ENCODE measurements at places on chromosomes 2 and 18. TPM values are rescaled to one million over a fixed set of nuclear protein-coding genes. Genes with fewer than 3 reads are reported as not detected.

The PARD6G gene
- 0.92 TPM for total RNA-seq

The CYP27A1 gene
- total RNA-seq: 0.20 TPM

The SCLY gene
- total RNA-seq: 32.2 TPM

The FAM168B gene
- 76.0 TPM for total RNA-seq

GRCh38 chr2:68388358-68388757 lies 23.3 kb downstream of the PLEK start:
- no peak for DNase-seq

- no peak for DNase-seq
Measured at GRCh38 chr18:44687421-44687820, 6.7 kb downstream of the SETBP1 start.

DNA sequence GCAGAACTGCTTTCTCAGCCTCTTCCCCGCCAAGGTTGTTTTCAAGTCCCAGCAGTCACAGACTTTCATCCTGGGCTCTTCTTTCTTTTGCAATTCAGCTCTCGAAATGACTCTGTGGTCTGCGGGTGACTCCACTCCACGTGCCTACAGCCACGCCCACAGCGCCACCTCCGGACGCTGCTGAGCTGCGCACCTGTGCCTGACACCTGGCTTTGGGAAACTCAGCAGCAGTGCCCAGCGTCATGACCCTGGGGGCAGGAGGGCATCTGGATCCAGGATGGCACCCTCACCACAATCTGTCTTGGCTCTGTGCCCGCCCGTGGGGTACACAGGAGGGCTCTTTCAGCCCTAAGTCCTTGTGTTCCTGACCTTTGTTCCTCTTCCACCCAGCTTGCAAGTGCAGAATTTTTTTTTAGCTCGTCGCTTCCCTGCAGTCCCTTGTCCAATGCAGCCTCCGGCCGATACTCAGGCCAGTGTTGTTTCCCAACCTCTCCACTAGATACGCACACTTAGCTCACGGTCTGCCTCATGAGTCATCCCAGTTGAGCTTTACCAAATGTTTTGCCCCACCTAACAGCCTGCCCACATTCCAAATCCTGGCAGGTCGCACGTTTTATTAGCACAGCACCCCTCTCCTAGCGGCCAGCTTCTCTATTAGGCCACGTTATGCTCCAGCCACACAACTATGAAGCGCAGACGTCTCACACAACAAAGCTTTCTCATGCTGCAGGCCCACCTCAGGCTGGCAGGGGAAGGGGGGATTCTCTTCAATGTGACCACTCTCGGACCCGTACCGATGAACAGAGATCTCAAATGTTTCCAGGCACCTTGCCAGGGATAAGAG lies 6.5 kb upstream of the CAPN10 start:
- peak; percentile 34 for DNase-seq

GRCh38 chr2:34104601-34105000 lies 505.5 kb upstream of the FAM98A start:
- DNase-seq: no peak

DNA sequence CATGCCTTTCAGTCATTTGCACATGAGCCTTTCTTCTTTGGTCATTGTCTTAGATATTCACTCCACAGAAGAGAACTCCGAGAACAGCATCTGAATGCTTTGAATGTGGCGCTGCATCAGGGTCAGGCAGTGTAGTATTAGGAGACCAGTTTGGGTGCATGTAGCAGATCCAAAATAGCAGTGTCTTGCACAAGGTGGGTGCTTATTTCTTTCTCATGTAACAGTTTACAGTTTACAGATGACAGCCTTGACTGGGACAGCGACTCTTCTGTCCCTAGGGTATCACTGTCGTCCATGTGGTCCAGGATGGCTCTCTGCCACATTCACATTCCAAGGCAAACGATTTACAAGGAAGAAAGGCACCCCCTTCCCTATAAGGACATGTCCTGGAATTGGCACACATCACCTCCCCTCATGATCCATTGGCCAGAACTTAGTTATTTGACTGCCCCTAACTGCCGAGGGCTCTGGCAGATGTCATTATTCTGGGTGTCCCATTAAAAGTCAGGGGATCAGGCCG lies 101.0 kb downstream of the STPG4 start:
- no peak for DNase-seq

GRCh38 chr2:120132691-120133090 lies 90.5 kb downstream of the TMEM185B start:
- DNase-seq: no peak

- no peak for DNase-seq
Measured at GRCh38 chr2:99217929-99218501, 37.0 kb downstream of the MRPL30 start.

DNA sequence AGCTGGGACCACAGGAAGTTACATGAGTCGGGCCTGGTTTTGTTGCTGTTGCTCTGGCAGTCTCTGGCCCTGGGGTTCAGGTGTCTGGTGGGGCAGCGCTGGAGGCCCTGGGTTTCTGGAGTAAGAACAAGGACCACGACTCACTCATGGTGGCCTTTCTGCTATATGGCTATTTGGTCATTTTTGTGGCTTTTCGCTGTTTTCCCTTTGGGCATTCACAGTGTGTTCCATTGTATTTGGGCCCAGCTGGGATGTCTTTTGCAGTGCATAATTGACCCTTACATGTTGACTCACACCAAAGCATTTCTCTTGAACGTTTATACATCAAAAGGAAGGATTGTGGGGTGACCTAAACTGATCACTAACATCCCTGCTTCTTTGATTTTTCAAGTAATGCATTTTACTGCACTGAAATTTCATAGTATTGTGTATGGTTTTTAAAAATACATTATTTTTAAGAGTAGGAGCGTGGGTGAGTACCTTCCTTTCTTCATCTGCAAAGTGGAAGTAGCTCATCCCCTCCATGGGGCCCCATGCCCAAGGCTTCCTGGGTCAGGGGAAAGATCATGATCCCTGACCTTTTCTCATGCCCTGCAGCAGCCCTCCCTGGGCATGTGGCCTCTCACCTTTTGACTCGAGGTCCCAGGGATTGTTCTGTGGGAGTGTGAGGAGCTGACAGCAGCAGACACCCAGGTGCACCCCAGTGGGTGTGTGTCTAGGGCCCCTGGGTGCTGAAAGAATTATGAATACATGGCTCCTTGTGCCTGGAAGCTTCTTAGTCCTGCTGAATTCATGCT lies 225.5 kb downstream of the AGAP1 start:
- DNase-seq: no peak

- DNase-seq: peak; percentile 22
Measured at GRCh38 chr2:237434866-237435311, 20.9 kb upstream of the COL6A3 start.

DNA sequence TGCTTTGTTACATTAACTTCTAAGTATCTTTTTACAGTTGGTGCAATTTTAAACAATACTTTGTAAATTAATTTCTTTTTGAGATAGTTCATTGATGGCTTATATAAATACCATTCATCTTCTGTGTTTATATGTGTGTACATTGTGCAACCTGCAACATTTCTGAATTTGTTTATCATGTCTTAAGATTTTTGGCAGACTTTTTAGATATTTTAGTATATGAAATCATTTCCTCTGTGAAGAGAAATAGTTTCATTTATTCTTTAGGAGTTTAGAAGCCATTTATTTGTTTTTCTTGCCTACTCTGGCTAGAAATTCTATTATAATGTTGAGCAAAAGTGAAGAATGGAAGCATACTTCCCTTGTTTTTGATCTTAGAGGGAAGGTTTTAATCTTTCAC lies 337.8 kb upstream of the DSEL start:
- no peak for DNase-seq

- DNase-seq: no peak
Measured at GRCh38 chr2:72940786-72941185, 23.5 kb downstream of the EMX1 start.

- no peak for DNase-seq
Measured at GRCh38 chr18:62538881-62539280, 16.1 kb downstream of the ZCCHC2 start.

GRCh38 chr2:20584399-20585358 lies 66.2 kb downstream of the HS1BP3 start:
- DNase-seq: no peak

DNA sequence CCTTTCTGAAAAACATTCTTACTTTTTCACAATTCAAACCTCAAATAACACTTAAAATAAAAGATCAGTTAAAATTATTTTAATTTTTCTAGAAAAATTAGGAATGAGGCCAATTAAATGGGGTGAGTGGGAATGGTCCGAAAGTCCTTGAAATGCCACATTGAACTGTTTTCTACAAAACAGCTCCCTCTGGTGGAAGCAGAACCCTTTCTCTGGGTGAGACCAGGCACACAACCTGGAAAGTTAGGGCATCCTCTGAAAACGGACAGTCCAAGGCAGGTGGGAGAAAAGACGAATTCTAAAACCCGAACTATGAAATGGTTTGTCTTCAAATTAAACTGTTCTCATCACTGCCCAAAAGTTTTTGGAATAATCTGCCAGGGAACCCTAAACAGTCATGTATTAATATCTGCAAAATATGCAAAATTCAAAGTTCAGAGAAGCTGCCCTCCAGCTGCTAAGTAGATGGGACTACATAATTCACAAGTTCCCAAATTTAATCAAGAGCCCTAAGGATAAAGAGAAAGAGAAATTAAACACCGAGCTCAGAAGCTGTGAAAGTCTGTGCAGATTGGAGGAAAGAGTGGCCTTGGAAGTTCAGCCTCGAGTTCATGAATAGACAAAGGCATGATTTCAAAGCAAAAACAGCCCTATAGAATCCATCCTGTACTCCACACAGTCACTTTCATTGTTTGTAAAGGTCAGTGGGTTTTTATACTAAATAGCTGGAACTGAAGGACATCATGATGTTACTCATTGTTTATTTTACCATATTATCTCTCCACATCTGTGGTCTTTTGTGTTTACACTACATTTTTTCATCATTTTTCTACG lies 108.3 kb downstream of the PIEZO2 start:
- DNase-seq: peak; percentile 40

DNA sequence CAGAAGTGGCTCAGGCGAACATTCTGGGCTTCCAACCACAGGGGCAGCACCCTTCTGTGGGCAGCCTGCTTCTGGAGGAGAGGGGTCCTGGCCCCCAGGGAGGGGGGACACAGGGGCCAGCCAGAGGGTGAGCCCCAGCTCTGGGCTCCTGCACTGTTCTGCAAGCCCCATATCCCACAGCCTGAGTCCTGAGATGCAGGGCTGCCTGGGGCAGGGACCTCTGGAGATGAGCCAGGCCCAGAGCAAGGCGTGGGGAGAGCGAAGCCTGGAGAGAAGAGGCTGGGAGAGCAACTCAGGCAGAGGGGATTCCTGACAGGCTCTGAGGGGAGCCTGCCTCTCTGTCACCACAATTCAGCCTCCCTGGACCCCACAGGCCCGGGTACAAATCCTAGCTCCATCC lies 13.5 kb upstream of the PRSS56 start:
- DNase-seq: no peak

DNA sequence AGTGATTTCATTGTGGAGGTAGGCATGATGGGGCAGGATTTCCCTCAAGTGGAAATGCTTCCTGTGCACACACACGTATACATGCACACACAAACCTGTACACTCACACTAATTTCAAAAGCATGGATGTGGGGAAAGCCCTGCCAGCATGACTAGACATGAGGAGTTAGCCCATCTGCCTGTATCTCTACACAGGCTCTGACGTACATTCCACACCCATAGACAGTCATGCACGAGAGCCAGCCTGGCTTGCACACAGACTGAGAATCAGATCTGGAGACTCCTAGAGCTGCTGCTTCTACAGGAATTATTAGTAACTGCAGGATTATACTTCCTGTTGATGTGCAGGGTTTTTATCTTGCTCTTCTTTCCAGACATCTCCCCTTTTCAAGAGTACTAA lies 27.3 kb upstream of the NFU1 start:
- DNase-seq: peak; percentile 9

DNA sequence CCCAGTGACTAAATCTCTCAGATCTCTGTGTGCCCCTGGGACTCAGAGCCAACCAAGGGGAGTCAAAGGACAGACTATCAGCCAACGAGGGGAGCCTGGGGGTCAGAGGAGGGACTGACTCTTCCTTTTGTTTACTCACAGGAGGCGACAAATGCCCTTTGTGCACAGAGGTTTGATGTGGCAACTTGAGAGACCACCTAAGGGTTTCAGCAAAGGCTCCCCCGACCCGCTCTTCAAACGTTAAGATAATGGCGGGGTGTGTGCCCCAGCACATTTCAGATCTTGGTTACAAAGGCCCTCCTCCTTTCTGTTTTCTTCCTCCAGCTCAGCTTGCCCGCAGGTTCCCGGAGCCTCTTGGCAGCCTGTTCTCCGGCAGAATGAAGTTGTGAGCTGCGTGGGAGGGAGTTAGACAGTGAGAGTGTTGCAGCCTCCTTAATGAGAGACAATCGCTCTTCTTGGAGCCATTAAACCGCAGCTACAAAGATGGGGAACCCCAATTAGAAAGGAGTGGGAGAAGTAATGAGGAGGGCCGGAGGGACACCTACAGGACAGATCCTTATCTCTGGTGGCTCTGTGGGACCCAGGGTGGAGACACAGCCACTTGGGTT lies 76.2 kb downstream of the KIAA2012 start:
- DNase-seq: peak; percentile 12

DNA sequence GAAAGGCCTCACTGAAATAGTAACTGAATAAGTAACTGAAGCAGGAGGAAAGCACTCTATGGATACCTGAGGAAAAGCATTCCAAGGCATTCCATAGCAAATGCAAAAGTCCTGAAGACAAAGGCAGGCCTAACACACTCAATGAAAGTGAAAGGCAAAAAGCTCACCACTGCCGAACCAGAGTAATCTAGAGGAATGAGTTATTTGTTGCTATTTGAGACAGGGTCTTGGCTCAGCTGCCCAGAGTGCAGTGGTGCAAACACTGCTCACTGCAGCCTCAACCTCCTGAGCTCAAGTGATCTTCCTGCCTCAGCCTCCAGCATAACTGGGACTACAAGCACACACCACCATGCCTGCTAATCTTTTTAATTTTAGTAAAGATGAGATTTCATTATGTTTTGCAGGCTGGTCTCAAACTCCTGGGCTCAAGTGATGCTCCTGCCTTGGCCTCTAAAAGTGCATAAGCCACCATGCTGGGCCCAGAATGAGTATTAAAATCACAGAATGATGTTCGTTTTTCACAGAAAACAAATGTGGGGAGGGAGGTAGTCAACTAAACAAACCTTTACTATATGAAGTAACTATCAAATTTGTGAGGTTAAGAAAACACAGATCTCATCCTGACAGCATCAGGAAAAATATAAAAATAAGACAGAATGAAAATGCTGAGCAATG lies 17.9 kb downstream of the PIAS2 start:
- no peak for DNase-seq

- peak; percentile 37 for DNase-seq
Measured at GRCh38 chr2:74080346-74080745, 67.4 kb downstream of the BOLA3 start.

DNA sequence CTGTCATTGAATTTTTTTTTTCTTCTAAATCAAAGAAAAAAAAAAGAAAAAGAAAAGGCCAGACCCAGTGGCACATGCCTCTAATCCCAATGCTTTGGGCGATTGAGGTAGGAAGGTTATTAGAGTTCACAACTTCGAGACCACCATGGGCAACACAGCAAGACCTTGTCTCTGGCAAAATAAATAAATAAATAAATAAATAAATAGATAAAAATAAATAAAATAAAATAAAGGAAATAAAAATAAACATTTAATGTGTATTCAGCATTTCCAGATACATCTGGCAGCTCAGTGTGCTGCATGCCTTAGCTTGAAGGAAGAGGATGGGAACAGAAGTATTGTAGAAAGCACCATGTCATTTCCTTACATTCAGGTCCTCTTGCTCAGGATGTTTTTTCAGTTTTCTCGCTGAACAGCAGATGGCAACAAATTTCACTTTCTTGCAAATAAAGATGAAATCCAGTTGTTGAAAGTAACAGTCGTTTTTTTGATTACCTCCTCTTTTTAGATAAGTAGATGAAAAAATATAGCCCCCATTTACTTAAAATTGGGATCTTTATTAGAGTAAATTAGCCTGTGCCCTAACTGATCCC lies 25.7 kb upstream of the FAM178B start:
- DNase-seq: no peak

GRCh38 chr2:196598412-196598811 lies 41.1 kb upstream of the CCDC150 start:
- DNase-seq: no peak
